ENCODE measurements at places on chromosomes 6 and 20. TPM values are rescaled to one million over a fixed set of nuclear protein-coding genes. Genes with fewer than 3 reads are reported as not detected.

The DDO gene
- polyA plus RNA-seq = 0.89 TPM

DNA sequence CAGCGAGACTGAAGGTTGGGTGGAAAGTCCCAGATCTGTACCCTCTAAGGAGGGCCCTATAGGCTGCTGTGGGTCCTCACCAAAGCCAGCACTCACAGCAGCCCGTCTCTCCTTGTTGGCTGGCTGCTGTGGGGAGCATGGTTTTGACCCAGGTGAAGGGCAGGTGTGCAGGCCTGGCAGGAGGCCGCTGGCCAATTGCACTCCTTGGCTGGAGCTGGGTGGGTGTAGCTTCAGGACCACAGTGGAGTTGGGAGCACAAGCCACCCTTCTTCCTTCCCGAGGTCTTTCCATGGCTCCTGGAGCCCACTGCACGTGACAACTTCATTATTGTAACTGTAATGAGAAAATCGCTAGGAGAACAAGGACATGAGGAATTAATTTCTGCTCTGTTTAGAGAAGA lies 287.7 kb upstream of the FOXQ1 start:
- no peak for DNase-seq

DNA sequence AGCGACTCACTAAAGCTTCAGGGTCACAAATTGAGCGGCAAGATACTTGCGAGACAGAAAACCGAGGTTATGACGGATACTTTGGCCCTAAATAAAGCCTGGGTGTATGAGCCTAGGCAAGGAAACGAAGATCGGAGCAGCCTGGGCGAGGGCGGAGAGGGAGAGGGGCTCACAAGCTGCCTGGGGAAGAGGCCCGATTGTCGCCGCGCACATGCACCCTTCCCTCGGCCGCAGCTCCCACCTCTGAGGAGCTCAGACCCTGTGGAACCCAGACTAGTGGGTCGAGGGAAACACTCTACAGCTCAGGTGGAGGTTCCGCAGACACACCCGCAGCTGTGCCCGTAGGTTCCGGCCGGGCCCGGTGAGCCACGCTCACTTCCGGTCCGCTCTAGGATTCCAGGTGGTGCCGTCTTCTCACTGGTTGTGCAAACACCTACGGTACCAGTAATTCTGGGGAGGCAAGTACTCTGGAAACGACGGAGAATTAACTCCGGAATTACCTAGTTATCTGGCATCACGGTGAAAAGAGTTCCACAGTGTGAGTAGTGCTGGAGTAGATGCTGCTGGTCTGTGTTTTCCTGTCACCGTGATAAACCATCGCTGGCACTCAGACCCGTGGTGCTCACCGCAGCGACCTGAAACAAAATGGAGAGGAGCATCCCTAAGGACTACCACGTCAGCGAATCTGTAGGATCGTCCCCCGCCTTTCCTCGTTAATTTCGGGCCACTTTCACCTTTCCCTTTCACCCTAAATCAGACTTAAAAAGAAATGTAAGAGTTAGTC lies 61.5 kb downstream of the GPX5 start:
- peak; percentile 71 for DNase-seq

GRCh38 chr6:11235062-11235461 lies 2.6 kb upstream of the NEDD9 start:
- DNase-seq = no peak

DNA sequence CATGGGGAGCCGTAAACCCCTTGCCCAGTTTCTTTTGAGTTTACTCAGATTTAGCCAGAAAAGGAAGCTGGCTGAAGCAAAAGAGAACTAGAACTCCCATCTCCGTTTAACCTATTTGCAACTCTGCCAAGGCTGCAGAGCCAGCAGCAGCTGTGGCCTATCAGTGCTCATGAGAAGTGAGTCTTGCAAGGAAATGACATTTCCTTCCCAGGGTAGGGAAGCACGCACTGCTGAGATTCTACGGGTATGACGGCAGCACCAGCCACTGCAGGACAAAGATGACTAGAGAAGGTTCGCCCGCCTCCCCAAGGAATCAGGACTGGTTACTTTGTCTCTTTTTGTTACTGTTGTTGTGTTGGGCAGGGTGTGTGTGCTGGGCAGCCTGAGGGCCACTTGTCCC lies 47.6 kb downstream of the PPP1R3G start:
- peak; percentile 80 for DNase-seq

The FGD2 gene
- 5.7 TPM for polyA plus RNA-seq

DNA sequence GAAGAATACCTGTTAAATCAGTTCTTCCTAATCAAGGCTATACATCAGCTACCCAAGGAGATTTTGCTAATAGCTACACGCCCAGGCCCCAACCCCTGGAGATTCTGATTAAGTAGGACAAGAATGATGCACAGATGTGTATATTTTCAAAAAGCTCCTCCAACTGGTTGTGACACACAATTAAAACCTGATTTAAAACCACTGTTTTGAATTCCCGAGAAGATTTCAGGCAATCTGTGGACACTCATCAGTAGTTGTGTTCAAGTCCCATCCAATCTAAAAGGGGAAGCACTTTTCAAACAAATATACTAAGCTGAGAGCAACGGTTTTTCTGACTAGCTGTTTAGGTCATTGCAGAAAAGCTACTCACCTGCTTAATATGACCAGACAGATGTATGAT lies 118.9 kb upstream of the NHSL1 start:
- DNase-seq = no peak

The SLC26A8 gene
- 0.17 TPM for polyA plus RNA-seq

- no peak for DNase-seq
Observed at GRCh38 chr6:20575704-20576451, 41.6 kb downstream of the CDKAL1 start.

The TMEM244 gene
- polyA plus RNA-seq = not detected

GRCh38 chr6:2190661-2191389 lies 54.6 kb downstream of the GMDS start:
- DNase-seq = no peak

The EGFL8 gene
- 29.5 TPM for polyA plus RNA-seq

DNA sequence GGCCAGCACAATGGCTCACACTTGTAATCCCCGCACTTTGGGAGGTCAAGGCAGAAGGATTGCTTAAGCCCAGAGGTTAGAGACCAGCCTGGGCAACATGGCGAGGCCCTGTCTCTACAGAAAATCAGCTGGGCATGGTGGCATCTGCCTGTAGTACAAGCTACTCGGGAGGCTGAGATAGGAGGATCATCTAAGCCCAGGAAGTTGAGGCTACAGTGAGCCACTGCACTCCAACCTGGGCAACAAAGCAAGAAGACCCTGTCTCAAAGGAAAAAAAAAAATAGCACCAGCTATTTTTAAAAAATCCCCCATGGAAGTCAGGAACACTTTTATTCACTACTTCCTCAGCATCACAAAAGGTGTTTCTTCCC lies 45.2 kb upstream of the FOXQ1 start:
- no peak for DNase-seq

GRCh38 chr6:89708316-89708715 lies 69.8 kb upstream of the LYRM2 start:
- no peak for DNase-seq

- no peak for DNase-seq
Observed at GRCh38 chr6:56852260-56853010, 102.5 kb upstream of the BEND6 start.

The GPR63 gene
- polyA plus RNA-seq = 3.3 TPM

GRCh38 chr6:26044140-26045064 lies 42.8 kb upstream of the HFE start:
- no peak for DNase-seq

DNA sequence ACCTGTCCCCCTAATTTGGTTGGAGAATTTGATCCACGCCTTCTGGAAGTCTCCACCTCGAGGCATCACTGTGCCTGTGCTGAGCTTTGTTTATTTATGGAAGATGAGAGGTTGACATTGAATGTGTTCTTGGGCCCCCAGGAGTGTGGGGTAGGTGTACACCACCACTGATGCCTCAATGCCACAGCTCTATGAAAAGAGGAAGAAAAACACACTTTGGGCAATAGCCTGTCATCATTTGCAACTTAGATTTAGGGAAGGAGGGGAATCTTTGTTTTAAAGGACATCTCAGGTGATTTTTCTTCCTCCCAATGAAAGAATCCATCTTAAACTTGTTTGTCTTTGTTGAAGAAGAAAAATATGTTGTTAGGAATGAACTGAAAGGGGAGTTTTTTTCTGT lies 42.6 kb downstream of the TBC1D7 start:
- no peak for DNase-seq

DNA sequence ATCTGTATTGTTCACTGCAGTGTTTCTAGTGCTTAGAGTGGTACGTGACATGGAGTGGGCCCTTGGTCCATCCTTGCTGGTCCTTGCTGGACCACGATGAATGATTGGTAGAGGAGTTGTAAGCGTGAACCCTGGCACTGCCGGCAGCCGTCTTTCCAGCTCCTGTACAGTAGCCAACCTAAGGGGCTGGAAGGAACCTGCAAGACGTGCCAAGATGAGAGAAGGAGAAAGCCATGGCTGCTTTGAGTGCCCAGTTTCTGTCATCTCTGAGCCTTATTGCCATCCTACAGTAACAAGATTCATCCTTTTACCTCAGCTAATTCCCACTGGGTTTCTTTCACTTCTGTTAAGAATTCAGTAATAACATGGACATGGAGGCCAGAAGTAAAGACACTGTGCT lies 5.9 kb downstream of the DHX35 start:
- DNase-seq = no peak

GRCh38 chr20:63132131-63132714 lies 83.7 kb downstream of the YTHDF1 start:
- no peak for DNase-seq

The BCAS1 gene
- polyA plus RNA-seq = 8.2 TPM

The ABHD16B gene
- polyA plus RNA-seq = not detected

DNA sequence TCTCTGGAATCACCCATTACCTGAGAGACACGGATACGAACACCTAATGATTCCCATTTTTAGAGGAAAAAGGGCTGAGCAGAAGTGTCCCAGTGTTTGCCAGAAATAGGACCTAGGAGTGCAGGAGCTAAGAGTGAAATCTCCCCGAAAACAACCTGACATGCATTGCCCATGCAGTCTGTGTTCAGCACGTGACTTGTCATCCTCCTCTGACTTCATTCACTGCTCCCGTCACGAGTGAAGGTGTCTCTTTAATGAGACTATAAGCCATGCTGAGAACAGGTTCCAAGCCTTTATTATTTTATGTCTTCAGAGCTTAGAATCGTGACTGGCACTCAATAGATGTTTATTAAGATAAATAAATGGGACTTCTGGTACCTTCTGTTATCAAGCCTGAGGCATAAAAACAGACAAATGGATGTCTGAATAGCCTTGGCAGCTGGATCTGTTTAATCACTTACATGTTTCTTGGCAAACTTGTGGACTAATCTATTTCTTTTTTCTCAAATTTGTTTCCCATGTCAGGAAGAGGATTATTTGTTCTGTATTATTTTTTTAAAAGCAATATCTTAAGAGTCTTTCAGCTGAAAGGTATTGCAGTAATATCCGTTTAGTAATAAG lies 3.7 kb upstream of the MLIP start:
- DNase-seq = no peak

DNA sequence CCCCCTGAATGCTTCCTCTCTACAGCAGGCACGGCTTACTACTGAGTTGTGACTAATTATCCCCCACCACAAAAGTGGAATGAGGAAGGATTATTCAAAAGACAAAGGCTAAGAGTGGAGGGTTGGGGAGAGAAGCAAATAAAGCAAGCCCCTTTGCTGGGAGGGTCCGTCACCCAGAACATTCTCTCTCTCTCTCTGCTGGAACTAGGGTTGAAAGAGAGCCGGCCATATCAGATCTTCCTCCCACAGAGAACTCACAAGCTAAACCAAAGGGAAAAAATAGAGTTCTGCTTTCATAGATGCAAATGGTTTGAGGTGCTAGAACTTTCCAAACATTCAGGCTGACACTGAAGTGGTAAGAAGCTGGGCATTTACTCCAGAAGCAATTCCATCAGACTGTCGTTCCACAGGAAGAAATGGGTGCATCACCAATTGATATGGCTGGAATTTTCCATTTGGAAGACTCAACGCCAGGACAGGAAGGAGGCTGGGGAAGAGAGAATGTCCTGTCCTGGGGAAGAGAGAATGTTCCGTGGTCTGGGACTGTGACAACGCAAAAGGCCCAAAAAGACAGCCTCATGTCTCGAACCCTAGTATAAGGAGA lies 7.9 kb downstream of the ZMYND8 start:
- no peak for DNase-seq

The COL12A1 gene
- polyA plus RNA-seq = 256 TPM

GRCh38 chr6:138142806-138143205 lies 18.9 kb upstream of the ARFGEF3 start:
- DNase-seq = no peak

DNA sequence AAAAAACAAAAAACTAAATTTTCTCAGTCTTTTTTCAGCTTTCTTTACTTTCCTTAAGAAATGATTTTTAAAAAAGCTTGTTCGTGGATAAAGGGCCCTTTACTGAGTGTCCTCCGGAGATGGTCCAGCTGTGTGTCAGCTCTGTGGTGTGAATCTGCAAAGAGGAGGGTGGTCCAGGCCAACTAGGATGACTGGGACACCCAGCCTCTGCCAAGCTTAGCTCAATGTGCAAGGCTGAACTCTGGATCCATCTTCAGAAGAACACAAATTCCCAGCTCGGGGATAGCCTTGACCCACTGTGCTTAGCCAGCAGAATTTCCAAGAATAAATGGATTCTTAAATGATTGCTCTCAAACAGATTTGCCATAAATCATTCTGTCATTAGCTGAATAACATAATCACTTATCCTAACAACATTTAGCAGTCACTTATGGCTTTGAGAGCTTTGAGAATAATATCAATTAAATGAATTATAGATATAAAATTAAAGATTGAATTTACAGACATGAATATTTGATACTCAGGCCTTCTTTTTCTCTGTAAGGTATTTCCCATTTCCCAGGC lies 14.2 kb upstream of the CALHM5 start:
- DNase-seq = no peak

The ARG1 gene
- polyA plus RNA-seq = 0.77 TPM

DNA sequence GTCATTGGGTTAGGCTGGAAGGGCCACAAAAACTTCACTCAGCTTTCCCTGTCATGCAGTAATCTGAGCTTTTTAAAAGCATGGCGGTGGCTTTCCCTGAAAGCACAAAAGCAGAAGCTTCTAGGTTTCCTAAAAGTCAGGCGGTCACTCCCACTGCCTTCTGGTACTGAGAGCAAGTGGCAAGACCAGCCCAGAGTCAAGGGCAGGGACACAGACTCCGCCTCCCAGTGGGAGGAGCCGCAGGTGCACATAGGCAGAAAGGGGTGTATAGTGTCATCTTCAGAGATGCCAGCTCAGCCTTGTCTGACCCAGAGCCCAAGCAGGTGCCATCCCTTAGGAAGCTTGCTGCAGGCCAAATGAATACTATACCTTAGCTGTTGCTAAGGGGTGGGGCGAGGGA lies 18.0 kb upstream of the PACSIN1 start:
- no peak for DNase-seq

- DNase-seq = no peak
Observed at GRCh38 chr6:20024978-20025377, 187.3 kb downstream of the MBOAT1 start.

The LSM14B gene
- polyA plus RNA-seq = 91.1 TPM

- DNase-seq = no peak
Observed at GRCh38 chr20:51354769-51355319, 187.7 kb downstream of the NFATC2 start.

GRCh38 chr6:52868240-52868639 lies 27.6 kb upstream of the GSTA5 start:
- no peak for DNase-seq

GRCh38 chr6:146895101-146895771 lies 296.5 kb downstream of the ADGB start:
- DNase-seq = no peak

- DNase-seq = no peak
Observed at GRCh38 chr6:54990001-54990400, 143.4 kb downstream of the FAM83B start.

- DNase-seq = no peak
Observed at GRCh38 chr6:157638779-157639178, 184.3 kb upstream of the SNX9 start.

GRCh38 chr6:161522276-161522675 lies 248.4 kb upstream of the AGPAT4 start:
- DNase-seq = no peak

Measured in hindlimb muscle (tissue), 1 donor.